Panc1 (cell line): ENCODE measurements at places on chromosomes 12 and 14.

- no peak for DNase-seq
These were observed 348.3 kb downstream of the ZFP36L1 start for GRCh38 chr14:68444449-68445168.

- DNase-seq = no peak
These were observed 2.4 kb downstream of the CCDC177 start for GRCh38 chr14:69572030-69572840.

DNA sequence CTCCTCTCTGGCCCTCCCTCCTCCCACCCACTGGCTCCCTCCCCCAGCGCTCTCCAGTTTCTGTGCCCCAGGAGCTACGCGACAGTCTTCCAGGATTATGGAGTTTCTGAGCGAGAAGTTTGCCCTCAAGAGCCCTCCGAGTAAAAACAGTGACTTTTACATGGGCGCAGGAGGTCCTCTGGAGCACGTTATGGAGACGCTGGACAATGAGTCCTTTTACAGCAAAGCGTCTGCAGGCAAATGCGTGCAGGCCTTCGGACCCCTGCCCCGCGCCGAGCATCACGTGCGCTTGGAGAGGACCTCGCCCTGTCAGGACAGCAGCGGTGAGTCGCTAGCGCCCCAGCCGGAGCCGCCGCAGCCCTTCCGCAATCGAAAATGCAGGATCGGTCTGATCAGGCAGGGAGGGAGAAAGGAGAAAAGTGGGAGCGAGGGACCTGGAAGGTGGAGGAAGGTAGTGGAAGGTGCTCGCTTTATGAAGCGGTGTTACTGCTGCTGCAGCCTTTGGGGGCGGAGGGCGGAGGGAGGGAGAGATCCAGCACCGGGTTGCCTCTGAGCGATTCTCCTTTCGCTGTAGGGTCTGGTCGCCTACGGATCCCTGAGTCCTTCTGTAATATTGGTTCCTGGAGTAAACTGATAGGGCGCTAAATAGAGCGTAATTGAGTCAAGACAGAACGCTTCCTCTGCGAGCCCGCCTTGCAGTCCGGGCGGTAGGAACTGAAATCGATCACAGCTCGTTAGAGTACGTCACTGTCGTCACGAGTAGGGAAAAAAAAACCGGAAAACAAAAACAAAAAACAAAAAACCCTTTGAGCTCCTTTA is at the start of gene ALX1:
ALX1 (plus strand) TSS at position 56 of the 819 bp plus-strand sequence; CDS start at position 98, 42 bp downstream.
- DNase-seq = no peak

- DNase-seq = no peak
These were observed 23.8 kb downstream of the SLC6A13 start for GRCh38 chr12:238736-239398.

DNA sequence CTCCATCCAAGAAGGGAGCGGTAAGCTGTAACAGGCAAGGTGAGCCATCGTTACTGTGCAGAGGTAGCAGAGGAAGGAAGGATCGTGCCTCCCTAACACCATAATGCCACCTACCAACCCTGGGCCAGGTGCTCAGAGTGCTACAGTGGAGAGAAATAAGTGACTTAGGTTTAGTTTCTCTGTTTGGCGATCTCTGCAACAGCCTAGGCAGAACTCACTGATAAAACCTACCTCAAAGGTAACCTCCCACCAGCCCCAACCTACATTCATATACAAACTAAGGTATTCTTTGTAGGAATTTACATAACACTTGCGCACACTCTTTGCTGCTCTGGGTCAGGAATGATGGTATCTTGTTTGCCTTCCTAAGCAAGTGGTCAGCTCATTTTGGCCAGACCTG is 93.4 kb upstream of the TMEM132D start:
- DNase-seq = no peak

DNA sequence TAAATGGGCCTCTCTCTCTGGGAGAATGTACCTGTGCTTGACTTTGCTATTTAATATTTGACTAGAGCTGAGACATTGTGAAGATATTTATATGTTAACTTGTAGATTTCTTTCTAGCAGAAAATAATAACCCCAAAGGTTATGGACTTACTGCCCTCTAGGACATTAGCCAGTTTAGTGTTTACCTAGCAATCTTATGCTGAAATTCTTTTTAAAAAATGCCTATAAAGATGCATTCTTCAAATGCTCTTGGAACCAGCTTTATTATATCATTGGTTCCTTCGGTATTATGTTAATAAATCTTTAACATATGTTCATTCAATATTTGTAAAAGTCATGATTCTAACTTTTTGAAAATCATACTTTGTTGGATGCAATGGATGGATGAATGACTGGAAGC is 28.0 kb downstream of the GPR19 start:
- no peak for DNase-seq

GRCh38 chr12:82746668-82747067 is 60.0 kb downstream of the TMTC2 start:
- DNase-seq = no peak

DNA sequence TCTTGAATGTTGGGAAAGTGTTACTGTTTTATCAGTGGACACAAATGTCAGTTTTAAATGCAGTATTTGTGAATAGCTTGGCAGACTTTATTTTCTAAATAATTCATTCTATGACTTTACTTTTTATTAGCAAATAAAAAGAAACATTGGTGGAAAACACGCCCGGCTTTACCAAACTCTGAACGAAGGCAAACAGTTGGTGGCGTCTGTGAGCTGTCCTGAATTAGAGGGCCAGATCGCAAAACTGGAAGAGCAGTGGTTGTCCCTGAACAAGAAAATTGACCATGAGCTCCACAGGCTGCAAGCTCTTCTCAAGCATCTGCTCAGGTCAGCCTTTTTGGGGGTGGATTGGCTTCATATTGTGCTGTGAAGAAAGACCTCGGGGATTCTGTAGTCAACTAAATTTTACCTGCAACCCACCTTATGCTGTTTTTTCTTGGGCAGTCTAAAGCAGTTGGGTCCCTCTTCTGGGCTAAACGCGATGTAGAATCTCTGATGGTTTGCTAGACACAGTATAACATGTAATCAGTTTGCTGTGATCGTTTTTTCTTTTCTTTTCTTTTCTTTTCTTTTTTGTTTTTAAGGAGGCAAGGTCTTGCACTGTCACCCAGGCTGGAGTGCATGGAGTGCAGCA is 156.4 kb downstream of the ESR2 start:
- DNase-seq = no peak

- DNase-seq = no peak
These were observed 142.7 kb downstream of the KIF26A start for GRCh38 chr14:104280902-104281767.

DNA sequence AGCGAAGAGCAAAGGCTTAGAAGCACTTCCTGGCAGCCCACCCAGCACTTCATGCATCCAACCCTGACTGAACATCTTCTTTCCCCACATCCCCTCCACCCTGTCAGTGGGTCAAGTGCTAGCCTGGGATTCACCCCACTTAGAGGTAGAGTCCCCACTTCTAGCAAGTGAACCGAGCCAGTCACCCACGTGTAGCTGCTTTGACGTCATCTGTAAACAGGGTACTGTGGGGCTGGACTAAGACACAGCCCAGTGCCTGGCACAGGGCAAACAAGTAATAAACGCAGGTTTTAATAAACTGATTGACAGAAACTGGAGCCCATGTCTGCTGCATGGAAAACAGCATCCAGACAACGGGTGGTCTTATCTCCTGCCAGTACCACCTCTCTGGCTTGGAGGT is 61.7 kb downstream of the ITPK1 start:
- no peak for DNase-seq
